ENCODE measurements at places on chromosomes 13 and 19. TPM values are rescaled to one million over a fixed set of nuclear protein-coding genes. Genes with fewer than 3 reads are reported as not detected.

The PROSER1 gene
- total RNA-seq: 18.5 TPM

The TINCR gene
- total RNA-seq: 22.7 TPM

The S1PR4 gene
- total RNA-seq: 14.6 TPM

DNA sequence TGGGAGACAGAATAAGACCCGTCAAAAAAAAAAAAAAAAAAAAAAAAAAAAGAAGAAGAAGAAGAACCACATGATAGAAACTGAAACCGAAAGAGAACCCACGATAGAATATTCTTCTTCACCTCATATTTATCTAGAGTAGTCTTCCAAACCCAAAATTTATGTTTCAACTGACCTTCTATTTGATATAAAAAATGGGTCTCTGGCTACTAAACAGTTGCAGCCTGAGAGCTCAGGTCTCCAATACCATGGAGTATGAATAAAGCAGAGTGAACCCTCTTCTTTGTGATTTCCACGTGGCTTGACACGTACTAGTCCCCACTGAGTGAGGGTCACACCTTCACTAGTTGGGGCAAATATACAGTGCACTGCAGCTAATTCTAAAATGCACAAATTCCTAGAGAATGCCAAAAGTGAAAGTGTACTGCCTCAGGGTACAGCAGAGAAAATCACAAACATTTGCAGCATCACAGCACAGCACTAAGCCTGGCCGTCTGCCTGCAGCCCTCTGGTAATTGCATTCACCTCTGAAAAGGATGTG lies 30.8 kb upstream of the RFC3 start:
- H3K36me3 ChIP-seq: no peaks in the 10 kb centered on the region
- no peak for DNase-seq
- no peaks in the 10 kb centered on the region for H3K4me1 ChIP-seq
- no peak overlapping the region for H3K27ac ChIP-seq
- no peaks in the 10 kb centered on the region for H3K27me3 ChIP-seq
- no peak overlapping the region for H3K4me3 ChIP-seq

GRCh38 chr19:52516191-52516590 lies 11.3 kb upstream of the ZNF808 start:
- H3K27me3 ChIP-seq: no peaks in the 10 kb centered on the region
- H3K4me1 ChIP-seq: no peaks in the 10 kb centered on the region
- DNase-seq: no peak
- H3K4me3 ChIP-seq: no peak overlapping the region

- no peaks in the 10 kb centered on the region for H3K36me3 ChIP-seq
- no peak overlapping the region for H3K27ac ChIP-seq
- no peak for DNase-seq
- peaks cover 18% of the 10 kb centered on the region for H3K4me1 ChIP-seq
- no peak overlapping the region for H3K4me3 ChIP-seq
These were observed 4.5 kb downstream of the SCN1B start for GRCh38 chr19:35034588-35035382.

- peaks cover 55% of the 10 kb centered on the region for H3K36me3 ChIP-seq
- H3K27ac ChIP-seq: no peak overlapping the region
- H3K27me3 ChIP-seq: no peaks in the 10 kb centered on the region
- no peak overlapping the region for H3K4me3 ChIP-seq
These were observed 9.1 kb upstream of the ZNF160 start for GRCh38 chr19:53112286-53112685.

GRCh38 chr19:3507371-3508120 lies 1.4 kb downstream of the FZR1 start:
- H3K4me3 ChIP-seq: peak overlapping the region; percentile 95
- peak overlapping the region; percentile 94 for H3K27ac ChIP-seq
- no peaks in the 10 kb centered on the region for H3K36me3 ChIP-seq
- no peaks in the 10 kb centered on the region for H3K27me3 ChIP-seq
- peak; percentile 46 for DNase-seq

Data from transverse colon (tissue), 4 donors.